ENCODE measurements at places on chromosomes 12 and 14.
A peak's percentile ranks its signal among the peaks of the same experiment; 100 is the strongest.

DNA sequence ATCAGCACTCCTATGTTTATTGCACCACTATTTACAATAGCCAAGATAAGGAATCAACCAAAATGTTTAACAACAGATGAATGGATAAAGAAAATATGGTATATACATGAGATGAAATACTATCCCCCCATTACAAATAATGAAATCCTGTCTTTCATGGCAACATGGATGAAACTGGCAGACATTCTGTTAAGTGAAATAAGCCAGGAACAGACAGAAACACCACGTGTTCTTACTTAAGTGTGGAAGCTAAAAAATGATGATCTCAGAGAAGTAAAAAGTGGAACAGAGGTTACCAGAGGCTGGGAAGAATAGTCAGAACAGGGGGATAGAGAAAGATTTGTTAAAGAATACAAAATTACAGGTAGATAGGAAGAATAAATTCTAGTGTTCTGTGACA, 113.7 kb upstream of the MDM1 start:
- DNase-seq, result no peak

DNA sequence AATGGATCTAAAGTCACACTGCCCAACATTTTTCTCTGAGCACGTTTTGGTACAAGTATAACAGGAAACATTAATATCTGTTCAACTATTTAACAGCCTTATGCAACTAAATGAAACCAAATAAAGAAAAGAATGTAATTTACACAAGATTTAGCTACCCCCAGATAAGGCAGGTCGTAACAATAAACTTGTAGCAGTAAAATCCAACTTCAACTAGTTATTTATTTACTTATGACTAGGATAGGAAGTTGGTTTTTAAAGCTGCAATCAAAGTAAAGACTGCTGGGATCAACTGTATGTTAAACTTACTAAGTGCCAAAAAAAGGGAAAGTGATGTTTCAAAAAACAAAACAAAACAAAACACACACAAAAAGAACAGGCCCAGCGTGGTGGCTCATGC, 30.9 kb downstream of the FERMT2 start:
- DNase-seq, result no peak

- no peak for DNase-seq
These were observed 25.7 kb downstream of the CNOT2 start for GRCh38 chr12:70268972-70269371.

DNA sequence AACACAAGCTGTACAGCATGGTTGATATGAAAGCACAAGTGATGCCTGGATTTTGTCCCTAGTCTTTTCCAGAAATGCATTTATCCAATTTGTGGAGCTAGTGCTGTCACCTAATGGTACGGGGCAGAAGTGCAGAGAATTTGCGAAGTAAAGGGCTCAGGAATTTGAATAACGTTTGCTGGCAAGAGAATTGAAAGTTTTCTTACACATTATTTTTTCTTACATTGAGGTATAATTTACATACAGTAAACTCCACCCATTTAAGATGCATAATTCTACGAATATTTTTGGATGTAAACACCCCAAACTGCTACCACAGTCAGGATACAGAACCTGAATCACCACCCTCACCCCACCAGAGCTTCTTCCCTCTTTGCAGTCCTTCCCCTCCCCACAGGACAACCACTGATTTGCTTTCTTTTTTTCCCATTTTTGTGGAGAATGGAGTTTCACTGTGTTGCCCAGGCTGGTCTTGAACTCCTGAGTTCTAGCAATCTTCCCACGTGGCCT, 3.5 kb downstream of the AICDA start:
- peak; percentile 67 for DNase-seq
